ENCODE measurements at places on chromosomes 6 and 20.

DNA sequence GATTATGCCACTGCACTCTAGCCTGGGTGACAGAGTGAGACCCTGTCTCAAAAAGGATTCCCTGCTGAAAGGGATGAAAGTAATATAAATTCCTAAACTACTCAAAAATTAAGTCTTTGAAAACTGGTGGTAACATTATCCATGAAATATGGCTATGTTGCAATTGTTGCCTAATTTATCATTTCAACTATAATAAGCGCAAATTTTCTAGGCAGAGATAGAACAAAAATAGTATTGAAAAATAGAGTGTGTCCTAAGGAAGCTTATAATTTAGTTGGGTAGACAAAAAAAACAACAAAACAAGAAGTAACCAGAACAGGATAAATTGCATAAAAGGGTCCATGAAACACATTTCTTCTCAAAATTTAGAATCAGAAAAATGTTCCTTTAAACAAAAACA is 68.0 kb downstream of the FKBP5 start:
- DNase-seq, result no peak

- DNase-seq, result no peak
Measured at GRCh38 chr6:13883966-13884365, 40.8 kb upstream of the RNF182 start.

DNA sequence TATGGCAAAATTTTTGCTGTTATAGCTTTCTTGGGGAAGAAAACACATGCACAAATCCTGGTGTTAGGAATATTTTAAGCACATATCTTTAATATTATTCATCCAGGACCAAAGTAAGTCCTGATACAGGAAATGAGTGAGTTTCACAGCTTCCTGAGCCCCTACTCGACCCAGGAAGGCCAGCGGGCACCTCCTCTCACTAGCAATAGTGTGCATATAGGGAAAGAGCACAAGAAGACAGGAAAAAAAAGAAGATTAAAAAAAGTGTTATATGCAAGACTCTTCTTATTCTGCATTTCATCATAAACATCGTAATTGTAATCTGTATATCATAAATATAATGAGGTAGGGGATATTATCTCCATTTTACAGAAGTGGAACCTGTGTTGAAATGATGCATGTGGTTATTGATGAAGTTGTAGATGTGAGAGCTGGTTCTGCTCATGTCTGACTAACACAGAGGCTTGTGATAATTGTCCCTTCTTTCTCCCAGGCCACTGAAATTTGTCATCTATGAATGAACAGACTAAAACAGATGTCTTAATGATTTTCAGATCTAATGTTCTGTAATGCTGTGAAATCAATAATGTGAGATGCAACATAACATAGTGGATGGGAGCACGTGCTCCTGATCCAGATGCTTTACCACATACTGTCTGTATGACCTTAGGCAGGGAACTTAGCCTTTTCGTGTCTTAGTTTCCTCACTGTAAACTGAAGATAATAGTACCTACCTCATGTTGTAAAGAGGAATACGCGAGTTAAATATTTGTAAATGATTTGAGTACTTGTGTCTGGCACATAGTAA is 101.2 kb downstream of the MYO6 start:
- DNase-seq, result no peak

- no peak for DNase-seq
Measured at GRCh38 chr6:130129762-130130246, 92.9 kb downstream of the SAMD3 start.

GRCh38 chr6:135922174-135922573 is 70.7 kb downstream of the PDE7B start:
- DNase-seq, result no peak

GRCh38 chr6:156917213-156917612 is 140.0 kb downstream of the ARID1B start:
- DNase-seq, result no peak

- peak; percentile 4 for DNase-seq
Measured at GRCh38 chr6:132612449-132613108, 11.5 kb downstream of the TAAR2 start.

DNA sequence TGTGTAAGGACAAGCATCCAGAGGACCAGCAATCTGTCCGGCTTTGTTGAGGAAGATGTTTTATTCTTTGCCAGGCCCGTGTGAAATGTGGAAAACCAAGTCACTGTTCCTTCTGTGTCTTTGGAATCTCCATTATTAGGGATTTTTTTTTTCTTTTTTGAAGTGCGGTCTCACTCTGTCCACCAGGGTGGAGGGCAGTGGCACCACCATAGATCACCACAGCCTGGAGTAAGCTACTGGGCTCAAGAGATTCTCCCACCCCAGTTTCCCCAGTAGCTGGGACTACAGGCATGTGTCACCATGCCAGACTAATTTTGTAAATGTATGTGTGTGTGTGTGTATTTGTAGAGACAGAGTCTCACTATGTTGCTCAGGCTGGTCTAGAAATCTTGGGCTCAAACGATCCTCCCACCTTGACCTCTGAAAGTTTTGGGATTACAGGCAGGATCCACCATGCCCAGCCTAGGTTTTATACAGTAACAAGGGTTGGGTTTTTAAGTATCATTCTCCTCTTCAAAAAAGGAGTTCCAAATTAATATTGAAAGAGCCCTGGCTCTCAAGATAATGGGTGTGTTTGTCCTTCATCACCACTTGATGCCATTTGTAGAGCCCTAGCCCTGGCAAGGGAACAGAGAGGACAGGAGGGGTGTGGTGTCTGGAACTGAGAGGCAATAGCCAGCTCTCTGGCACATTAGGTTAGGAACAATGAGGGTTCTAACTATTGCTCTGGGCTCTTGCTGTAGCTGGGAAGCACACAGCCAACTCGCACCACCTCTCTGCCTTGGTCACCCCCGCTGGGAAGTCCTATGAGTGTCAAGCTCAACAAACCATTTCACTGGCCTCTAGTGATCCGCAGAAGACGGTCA is 3.1 kb downstream of the LAMP5 start:
- DNase-seq, result no peak

- DNase-seq, result no peak
Measured at GRCh38 chr20:25418776-25419175, 11.3 kb downstream of the GINS1 start.

DNA sequence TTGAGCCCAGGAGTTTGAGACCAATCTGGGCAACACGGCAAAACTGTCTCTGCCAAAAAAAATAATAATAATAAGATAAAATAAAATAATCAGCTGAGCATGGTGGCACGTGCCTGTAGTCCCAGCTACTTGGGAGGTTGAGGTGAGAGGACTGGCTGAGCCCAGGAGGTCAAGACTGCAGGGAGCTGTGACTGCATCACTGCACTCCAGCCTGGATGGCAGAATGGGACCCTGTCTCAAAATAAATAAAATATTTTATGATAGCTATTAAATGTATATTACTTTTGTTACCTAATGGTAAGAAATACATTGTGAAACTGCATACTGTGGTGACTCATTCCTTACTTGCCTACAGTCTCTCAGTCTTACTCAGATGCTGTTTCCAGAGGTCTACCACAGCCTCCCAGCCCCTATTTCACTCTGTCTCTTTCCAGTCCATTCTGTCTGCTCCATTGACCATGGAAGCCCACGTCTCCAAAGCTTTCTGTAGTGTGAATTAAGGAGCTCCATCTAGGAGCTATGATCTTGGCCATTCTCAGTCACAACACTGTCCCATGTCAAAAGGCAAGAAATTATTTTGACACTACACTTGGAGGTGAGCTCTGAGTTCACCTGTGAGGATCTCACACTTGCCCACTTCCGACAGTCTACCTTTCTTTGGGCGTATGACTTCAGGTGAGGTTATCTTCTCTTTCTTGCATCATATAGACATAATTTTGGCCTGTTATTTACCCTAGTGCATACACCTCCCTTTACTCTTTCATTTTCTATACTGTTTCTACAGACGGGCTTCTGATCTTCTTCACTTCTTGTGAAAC is 22.4 kb upstream of the SNX9 start:
- DNase-seq, result no peak

DNA sequence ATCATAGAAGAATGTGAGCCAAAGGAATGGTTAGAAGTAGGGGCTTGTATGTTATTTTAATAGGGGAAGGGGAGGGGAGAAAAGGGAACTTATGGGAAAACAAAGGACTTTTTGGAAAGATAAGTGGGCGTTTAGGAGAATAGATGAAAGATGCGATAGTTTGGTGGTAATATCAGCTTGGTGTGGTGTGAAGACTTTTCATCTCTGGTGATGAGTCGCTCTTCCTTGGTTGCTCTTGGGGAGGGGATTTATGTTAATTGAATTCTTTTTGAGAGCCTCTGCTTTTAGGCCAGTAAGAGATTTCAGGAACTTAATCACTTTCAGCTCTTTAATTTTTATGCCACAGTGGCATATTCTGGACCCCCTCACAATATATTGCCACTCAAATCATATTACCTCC is 10.8 kb downstream of the HECA start:
- DNase-seq, result no peak

- peak; percentile 19 for DNase-seq
Measured at GRCh38 chr6:106315765-106316374, 9.7 kb downstream of the ATG5 start.

- no peak for DNase-seq
Measured at GRCh38 chr6:170144571-170145271, 146.2 kb downstream of the DLL1 start.

DNA sequence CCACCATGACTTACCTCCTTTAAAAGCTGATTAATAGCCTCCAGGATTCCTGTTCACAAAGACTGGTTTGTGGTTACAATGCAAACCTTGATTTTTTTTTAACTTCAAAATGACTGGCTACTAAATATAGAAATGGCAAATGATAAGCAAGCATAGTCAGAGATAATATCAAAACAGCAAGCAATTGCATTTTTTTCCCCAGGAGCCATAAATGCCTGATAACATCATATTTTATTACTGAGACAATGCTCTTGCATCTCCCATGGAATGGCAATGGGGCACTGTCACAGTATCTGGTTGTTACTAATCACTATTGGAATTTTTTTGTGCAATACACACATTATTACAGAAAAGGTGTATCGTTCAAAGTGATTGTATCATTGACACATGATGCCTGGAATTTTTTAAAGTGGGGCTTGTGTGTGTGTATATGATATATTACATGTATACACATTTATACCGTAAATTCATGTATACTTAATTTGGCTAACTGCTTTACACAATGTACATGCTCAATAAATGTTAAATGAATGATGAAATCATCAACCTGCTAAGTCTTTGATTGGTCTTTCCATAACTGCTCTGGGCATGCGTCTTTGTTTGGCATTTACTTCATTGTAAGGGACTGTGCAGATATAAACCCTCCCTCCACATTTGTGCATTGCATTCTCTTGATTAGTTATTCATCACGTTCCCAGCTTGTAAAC is 980 bp upstream of the SALL4 start:
- DNase-seq, result no peak

DNA sequence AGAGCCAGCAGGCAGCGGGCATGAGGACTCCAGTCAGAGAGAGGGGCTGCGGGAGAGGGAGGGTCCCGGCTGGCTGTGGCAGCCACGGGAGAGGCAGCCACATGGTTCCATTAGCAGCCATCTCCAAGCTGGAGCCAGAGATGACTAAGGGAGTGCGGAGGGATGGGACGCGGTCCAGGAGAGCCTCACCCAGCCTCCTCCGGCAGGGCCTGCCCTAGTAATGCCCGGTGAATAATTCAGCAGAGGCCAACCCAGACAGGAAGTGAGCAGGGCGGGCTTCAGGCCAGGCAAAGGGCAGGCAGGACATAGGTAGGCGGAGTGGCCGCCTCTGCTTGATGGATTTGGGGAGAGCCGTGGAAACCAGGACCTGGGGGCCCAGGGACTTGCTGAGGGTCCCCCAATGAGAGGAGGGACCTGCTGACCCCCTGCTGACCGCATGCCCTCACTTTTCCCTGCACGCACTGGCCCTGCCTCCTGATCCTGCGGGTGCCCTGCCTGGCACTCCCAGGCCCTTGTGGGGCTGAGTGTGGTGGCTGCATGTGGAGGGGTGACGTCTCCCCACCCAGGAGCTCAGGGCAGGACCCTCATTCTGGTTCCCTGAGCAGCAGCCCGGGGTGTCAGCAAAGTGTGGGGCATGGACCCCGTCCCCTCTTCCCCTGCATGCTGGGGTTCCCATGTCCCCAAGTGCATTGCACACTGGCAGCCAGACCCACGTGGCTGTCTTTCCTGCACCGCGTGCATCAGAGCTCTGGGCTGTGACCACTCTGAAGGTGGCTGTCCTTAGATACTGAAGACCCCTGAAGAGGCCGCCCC is 51.8 kb upstream of the SLCO4A1 start:
- no peak for DNase-seq

DNA sequence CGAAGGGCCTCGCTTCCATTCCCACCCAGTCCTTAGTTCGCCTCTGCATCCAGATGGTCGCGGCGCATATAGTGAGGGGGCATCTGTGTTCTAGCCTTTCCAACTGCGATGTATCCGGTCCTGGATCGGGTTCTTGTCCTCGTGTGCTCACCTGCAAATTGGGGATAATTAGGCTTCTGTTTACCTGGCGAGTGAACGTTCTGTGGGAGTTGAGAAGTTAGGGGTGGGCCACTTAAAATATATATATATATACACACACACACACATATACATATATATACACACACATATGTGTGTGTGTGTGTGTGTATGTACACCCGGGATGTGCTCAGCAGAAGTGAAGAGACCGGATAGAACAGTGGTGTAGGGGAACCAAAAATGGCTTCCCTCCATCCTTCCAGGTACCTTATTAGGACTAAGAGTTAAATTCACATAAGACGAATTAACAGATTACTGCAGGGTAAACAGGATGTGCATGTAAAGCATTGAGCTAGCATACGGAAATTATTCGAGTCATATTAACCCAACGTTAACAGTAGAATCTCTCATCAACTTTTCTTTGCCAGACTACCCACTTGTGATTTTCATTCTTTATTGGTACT is 537 bp downstream of the CSTF1 start:
- DNase-seq, result peak; percentile 26

All from CD4-positive, alpha-beta T cell treated with Interleukin-15 for 4 hours (primary cell).